ENCODE measurements at places on chromosomes 4 and X. TPM values are rescaled to one million over a fixed set of nuclear protein-coding genes. Genes with fewer than 3 reads are reported as not detected.

The XG gene
- total RNA-seq, result 0.68 TPM

DNA sequence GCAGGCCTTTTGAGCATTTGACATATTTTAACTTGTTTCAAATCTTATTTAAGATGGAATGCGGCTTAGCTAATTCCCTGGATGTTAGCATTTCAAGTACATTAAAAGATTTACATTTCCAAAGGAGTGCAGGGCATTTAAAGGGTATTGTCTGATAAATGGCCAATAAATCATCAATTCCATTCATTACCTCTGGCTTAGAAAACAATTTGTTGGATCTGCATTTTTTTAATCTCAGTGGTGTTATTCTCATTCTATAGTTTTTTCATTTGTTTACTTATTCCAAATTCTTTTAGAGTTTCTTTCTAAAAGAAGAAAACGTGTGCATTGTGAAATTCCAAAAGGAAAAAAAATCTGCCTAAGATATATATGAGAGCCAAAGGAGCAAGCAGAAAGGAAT, 1.3 kb upstream of the NLRP2B start:
- H3K36me3 ChIP-seq, result no peaks in the 10 kb centered on the region
- no peak overlapping the region for H3K27ac ChIP-seq
- DNase-seq, result no peak
- no peaks in the 10 kb centered on the region for H3K4me1 ChIP-seq
- H3K27me3 ChIP-seq, result no peaks in the 10 kb centered on the region

DNA sequence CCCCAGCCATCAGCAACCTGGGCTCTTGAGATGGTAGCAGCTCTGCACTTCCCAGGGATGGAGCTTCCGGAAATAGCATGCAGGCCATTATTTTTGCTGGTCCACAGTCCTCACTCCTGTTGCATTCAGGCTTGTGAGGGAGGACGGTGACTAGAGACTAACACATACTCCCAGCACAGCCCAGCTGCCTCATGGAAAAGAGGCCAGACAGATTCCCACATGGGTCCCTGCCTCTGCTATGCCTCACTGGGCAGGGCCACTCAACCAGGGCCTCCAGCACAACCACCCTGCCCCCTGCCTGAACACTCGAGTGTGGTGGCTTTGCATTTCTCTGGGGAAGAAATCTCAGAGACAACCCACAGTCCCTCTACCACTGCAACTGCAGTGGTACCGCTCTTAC, 1195.1 kb downstream of the PCDH18 start:
- DNase-seq, result no peak
- H3K27ac ChIP-seq, result no peak overlapping the region
- H3K27me3 ChIP-seq, result no peaks in the 10 kb centered on the region
- no peaks in the 10 kb centered on the region for H3K4me1 ChIP-seq

The GLUD2 gene
- total RNA-seq, result 1.1 TPM

DNA sequence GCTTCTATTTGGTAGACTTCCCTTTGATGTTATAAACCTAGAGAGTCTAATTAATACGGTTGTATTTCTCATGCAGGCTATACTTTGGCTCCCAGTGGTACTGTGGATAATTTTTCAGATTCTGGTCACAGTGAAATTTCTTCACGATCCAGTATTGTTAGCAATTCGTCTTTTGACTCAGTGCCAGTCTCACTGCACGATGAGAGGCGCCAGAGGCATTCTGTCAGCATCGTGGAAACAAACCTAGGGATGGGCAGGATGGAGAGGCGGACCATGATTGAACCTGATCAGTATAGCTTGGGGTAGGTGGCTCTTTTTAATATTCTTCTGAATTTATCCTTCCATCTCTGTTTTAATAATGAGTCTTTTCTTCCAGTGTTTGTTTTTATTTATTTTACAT, 249.7 kb downstream of the RAPGEF2 start:
- no peak for DNase-seq
- no peaks in the 10 kb centered on the region for H3K27me3 ChIP-seq
- H3K4me1 ChIP-seq, result no peaks in the 10 kb centered on the region
- no peak overlapping the region for H3K27ac ChIP-seq
- H3K4me3 ChIP-seq, result no peak overlapping the region
- H3K36me3 ChIP-seq, result peaks cover 45% of the 10 kb centered on the region

The STS gene
- total RNA-seq, result 7.2 TPM

The ARHGAP24 gene
- total RNA-seq, result 20.8 TPM

DNA sequence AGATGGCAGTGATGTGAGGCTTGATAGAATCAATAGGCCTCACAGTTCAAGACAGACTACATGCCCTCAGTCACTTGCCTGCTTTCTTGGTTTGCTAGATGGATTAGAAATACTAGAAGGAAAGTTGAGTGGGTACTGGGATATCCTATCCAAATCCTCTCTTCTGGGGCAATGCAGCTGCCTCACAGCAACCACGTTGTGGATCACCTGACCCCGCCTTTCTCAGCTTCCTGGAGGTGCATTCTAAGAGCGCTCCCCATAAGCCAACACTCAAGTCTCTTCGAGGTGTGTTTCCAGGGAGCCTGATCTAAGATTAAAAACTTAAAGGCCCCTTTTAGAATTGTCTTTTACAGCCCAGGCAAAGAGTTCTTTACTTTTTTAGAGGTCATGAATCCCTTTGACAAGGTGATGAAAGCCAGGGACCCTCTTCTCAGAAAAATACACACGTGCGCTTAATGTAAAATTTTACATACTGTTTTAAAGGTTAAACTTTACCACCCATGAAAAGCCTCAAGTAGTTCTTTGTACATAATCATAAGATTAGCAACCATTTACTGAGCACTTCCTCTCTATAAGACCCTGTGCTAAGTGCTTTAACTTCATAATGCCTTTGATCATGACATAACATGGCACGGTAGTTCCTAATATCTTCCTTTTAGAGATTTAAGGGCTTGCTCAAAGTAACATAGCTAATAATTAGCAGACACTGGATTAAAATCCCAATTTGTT, 840 bp upstream of the RPL34 start:
- peak overlapping the region; percentile 42 for H3K27ac ChIP-seq
- H3K27me3 ChIP-seq, result no peaks in the 10 kb centered on the region
- H3K36me3 ChIP-seq, result peaks cover 22% of the 10 kb centered on the region
- H3K4me1 ChIP-seq, result peaks cover 7% of the 10 kb centered on the region
- peak overlapping the region; percentile 76 for H3K4me3 ChIP-seq

The MGAT4D gene
- not detected for total RNA-seq

DNA sequence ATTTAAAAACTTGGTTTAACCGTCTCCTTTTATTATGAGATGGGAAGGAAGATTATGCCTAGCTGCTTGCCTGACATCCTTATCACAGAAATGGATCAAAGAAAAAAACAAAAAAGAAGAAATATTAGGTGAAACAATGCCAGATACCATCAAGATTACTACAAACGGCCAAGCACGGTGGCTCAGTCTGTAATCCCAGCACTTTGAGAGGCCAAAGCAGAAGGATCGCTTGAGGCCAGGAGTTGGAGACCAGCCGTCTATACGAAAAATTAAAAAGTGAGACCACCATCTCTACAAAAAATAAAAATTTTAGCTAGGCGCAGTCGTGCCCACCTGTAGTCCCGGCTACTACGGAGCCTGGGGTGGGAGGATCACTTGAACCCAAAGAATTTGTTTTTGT, 2.3 kb downstream of the FRYL start:
- H3K4me3 ChIP-seq, result no peak overlapping the region
- no peak for DNase-seq
- no peak overlapping the region for H3K27ac ChIP-seq
- H3K4me1 ChIP-seq, result peaks cover 28% of the 10 kb centered on the region
- H3K27me3 ChIP-seq, result no peaks in the 10 kb centered on the region

DNA sequence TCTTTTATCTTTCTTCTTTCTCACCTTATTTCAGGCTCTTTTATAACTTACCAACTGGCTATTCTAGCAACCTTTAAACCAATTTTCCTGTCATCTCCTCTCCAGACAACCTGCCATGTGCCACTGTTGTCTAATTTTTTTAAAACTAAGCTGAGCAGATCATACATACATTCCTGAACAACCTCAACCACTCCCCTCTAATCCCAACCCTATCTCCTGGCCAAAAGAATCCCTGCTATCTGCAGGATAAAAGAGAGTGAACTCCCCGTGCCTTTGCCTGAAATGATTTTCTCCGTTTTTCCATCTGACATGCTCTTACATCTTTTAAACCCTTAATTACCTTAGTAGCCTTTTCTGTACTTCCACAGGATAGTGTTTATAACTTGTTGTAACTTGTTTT, 35.5 kb downstream of the DCUN1D4 start:
- DNase-seq, result no peak
- H3K36me3 ChIP-seq, result peaks cover 35% of the 10 kb centered on the region
- H3K27me3 ChIP-seq, result no peaks in the 10 kb centered on the region

The SHISA3 gene
- 3.1 TPM for total RNA-seq

DNA sequence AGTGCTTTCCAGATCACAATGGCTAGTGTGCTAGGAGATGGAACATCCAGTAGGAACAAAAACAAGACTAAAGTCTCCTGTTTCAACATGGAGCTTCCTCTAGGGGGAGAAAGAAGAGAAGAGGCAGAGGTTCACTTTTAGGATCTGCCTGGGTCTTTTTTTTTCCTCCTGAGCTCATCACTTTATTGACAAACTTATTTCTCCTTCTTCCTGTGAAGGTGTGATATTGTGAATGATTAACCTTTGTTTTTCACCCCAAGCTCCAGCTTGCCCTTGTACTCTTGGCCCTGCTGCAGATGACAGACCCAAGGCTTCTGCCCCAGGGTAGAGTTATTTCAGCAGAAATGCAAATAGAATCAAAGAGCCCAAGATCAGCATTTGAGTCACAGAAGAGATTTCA, 13.5 kb downstream of the PAGE4 start:
- H3K27ac ChIP-seq, result no peak overlapping the region
- no peaks in the 10 kb centered on the region for H3K4me1 ChIP-seq
- no peak for DNase-seq
- no peak overlapping the region for H3K4me3 ChIP-seq
- H3K36me3 ChIP-seq, result no peaks in the 10 kb centered on the region
- no peaks in the 10 kb centered on the region for H3K27me3 ChIP-seq

The ZNF732 gene
- not detected for total RNA-seq

The KIT gene
- 61.8 TPM for total RNA-seq

The NRK gene
- 0.67 TPM for total RNA-seq

DNA sequence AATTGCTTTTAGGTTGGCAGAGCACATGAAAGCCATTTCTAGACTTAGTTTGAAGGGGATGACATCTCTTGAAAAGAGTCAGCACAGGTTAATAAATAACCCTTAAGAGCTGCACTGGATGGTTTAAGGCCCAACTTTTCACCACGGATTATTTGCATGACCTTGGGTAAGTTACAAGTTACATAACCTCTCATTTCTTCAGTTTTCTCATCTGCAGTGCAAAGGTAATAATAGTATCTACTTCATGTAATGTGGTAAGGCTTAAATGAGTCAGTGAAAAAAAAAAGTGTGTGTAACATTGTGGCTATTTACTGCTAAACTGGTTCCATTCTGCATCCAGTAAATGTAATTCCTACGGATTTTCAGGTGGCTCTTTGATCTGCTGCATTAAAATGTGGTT, 715.8 kb downstream of the CCSER1 start:
- H3K27ac ChIP-seq, result no peak overlapping the region
- H3K36me3 ChIP-seq, result no peaks in the 10 kb centered on the region
- no peak overlapping the region for H3K4me3 ChIP-seq
- H3K27me3 ChIP-seq, result no peaks in the 10 kb centered on the region
- no peak for DNase-seq

DNA sequence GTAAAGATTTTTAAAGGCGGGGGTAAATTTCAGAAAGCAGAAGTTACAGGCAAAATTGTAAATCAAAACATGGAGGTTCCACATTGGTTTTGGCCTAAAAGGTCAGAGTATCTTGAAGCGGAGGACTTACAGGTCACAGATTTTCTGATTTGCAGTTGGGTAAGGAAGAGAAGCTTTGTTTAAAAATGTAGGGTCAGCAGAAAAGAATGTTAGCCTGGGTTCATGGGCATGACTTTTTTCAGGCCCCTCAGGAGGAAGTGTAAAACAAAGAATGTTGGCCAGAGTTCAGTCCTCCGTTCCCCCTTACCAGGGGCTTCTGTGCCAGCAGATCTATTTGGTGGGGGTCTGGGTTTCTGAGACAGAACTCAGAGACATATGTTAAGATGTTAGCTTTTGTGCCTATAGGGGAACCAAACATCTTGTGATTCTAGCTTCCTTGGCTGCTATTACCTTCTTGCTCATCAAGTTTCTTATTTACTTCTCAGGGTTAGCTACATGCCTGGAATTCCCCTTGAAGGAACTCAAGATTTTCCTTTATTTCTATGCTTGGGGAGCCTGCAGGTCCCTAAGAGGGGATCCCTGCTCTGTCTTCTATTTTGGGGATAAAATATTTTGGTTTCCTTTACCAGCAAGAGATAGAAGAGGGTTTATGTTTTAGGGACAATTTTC, 160.3 kb downstream of the ANK2 start:
- H3K27me3 ChIP-seq, result no peaks in the 10 kb centered on the region
- no peaks in the 10 kb centered on the region for H3K4me1 ChIP-seq
- H3K27ac ChIP-seq, result no peak overlapping the region
- H3K36me3 ChIP-seq, result no peaks in the 10 kb centered on the region
- DNase-seq, result no peak

Measured in thyroid gland (tissue), 4 donors.